ENCODE measurements at places on chromosomes 11 and 22. TPM values are rescaled to one million over a fixed set of nuclear protein-coding genes. Genes with fewer than 3 reads are reported as not detected.

- DNase-seq, result no peak
Measured at GRCh38 chr11:15688351-15688792, 573.6 kb downstream of the INSC start.

Gene DNAJC4
- total RNA-seq, result 38.0 TPM

DNA sequence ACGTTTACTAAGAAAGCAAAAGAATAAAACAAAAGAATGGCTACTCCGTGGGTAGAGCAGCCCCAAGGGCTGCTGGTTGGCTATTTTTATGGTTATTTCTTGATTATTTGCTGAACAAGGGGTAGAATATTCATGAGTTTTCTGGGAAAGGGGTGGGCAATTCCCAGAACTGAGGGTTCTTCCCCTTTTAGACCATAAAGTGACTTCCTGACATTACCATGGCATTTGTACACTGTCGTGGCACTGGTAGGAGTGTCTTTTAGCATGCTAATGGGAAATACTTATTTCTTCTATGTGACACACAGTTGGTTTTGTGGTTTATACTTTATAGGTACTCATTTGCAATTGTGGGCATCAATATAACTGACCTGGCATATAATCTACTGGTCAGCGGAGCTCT lies 56.3 kb downstream of the SLN start:
- DNase-seq, result no peak

DNA sequence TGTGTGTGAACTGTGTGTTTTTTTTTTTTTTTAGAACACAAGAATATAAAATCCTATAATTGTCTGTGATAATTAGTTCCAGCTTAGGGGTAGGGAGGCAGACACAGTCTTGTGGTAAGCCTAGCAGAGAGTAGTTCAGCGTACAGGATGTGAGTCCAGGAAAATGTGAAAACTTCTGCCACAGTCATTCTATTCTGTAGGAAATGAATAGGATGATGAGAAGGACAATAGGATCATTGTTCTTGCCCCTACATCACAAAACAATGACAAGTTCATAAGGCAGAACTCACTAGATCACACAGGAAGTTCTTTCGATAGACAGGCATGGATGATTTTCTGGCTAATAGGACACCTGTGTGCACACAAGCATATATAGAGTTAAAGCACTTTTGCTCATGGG lies 132.2 kb downstream of the NAV2 start:
- DNase-seq, result no peak

- no peak for DNase-seq
Measured at GRCh38 chr11:7540830-7541555, 27.2 kb downstream of the PPFIBP2 start.

Gene FAT3
- 17.6 TPM for total RNA-seq

DNA sequence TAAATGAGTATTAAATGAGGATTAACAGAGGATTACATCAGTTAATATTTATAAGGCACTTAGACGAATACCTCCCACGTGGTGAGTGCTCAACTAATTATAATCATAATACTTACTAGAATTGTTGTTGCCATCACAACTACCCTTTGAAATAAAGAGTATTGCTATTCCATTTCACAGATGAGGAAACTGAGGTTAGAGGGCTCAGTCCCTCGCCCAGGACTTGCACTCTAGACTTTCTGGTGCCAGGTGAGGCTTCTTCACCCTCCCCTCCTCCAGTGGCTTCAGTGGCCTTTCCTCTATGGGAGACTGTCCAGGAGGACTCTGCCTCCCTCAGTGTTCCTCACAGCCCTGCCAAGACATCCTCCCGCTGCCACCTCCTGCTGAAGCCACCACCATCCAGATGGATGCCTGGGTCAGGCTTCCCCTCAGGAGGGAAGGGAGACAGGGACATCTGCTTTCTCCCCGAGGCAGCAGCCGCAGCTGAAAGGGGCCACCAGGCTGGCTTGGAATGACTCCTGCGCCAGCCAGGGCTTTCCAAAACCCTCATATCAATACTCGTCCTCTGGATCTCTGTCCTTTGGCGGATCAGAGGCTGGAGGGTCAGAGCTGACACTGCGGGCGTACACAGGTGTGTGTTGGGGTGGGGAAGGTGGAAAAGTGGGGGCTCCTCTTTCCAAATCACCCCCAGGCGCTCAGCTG lies 580.1 kb downstream of the BUD13 start:
- DNase-seq, result no peak

Gene CD6
- 0.33 TPM for total RNA-seq

Gene UPK3A
- total RNA-seq, result not detected

Gene PHOX2A
- total RNA-seq, result not detected

GRCh38 chr11:15882876-15883454 lies 473.4 kb downstream of the SOX6 start:
- no peak for DNase-seq
